ENCODE measurements at places on chromosomes 6 and 20. TPM values are rescaled to one million over a fixed set of nuclear protein-coding genes. Genes with fewer than 3 reads are reported as not detected.

HTR1E gene
- 0.33 TPM for total RNA-seq

BPIFA1 gene
- not detected for total RNA-seq

ACSS2 gene
- 39.0 TPM for total RNA-seq

MTG2 gene
- 26.1 TPM for total RNA-seq

PDE10A gene
- 19.6 TPM for total RNA-seq

IP6K3 gene
- total RNA-seq = 3.7 TPM

SLC35D3 gene
- 4.9 TPM for total RNA-seq

TRIM31 gene
- total RNA-seq = not detected

FAM110A gene
- total RNA-seq = 9.7 TPM

PEX7 gene
- 13.3 TPM for total RNA-seq

SNX9 gene
- total RNA-seq = 26.4 TPM

SNAP91 gene
- 68.5 TPM for total RNA-seq

PTGIS gene
- total RNA-seq = 17.7 TPM

FAM217A gene
- not detected for total RNA-seq

KIAA1586 gene
- 55.0 TPM for total RNA-seq

ANKRD66 gene
- not detected for total RNA-seq

MDC1 gene
- 26.2 TPM for total RNA-seq

TSBP1 gene
- total RNA-seq = not detected

All from camera-type eye (tissue), 1 donor.